Sigmoid colon (tissue), 7 donors: ENCODE measurements at places on chromosomes 5 and 9. TPM values are rescaled to one million over a fixed set of nuclear protein-coding genes. Genes with fewer than 3 reads are reported as not detected.

Gene PDGFRB
- total RNA-seq, result 59.6 TPM

Gene DCAF12
- 18.6 TPM for total RNA-seq

- DNase-seq, result no peak
These were observed 546.4 kb downstream of the EFNA5 start for GRCh38 chr5:107124376-107124775.

DNA sequence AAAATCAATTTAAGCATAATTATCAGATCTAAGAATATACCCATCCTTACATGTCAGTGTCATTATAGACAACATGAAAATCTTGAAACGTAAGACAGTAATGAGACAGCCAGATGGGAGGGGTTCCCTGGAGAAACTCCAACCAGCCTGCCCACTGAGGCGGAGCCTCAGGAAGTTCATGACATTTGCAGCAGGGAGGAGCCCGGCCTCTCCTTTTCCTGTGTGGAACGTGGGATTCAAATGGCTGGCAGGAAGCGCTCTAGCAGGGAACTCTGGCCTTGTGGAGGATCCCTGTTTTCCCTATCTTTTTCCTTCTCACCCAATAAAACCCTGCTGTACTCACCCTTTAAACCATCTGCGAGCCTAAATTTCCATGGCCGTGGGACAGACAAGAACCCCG, 176.6 kb upstream of the KCNN2 start:
- no peak for DNase-seq

GRCh38 chr5:176870110-176870591, 29.0 kb downstream of the HK3 start:
- no peak for DNase-seq

DNA sequence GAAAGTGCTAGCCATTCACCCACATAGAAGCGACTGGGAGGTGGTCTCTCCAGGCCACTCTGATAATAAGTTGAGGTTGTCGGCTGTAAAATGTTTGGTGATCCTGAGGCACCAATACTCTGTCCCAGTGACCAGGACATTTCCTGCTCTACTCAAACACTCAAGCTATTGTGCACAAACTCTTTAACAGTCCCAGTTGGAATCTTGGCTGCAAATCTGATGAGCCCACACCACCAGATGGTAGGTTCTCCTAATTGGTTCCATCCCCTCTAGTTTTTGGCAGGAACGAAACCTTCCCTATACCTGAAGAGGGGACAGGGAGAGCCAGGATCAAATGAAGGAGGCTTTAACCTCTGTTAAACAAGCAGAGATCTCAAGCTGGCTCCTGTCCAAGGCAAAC, 14.3 kb downstream of the GRIA1 start:
- DNase-seq, result no peak

GRCh38 chr5:40017135-40017534, 592.4 kb upstream of the DAB2 start:
- DNase-seq, result no peak

Gene NEUROG1
- not detected for total RNA-seq

DNA sequence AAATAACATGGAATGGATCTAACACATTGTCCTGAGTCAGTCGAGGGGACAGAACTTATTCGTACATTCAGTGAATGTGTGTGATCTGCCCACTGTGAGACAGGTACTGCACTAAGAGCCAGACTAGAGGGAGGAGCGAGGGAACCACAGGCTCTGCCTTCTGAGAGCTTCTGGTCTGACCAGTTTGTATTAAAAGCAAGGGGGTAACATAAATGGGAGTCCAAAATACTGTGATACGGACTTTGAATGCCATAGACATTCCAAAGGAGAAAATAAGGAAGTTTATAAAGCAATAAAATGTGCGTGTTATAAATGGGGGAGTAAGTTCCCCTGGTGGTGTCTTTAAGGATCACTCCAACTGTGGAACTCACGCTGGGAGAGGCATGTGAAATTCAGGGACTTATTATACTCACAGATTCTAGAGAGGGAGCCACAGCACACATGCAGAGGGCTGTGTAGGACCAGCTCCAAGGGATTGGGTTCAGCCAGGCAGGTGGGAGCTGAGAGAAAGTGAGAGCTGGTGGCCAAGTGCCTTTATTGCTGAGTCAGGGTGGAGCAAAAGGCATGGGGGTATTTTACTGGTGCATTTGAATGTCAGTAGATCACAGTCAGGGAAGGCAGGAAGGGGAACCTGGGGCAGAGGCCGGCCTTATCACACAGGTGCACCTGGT, 186.5 kb upstream of the WWC1 start:
- no peak for DNase-seq

Gene SPINK6
- total RNA-seq, result not detected

GRCh38 chr5:32794086-32794485, 83.0 kb downstream of the NPR3 start:
- no peak for DNase-seq

Gene ABO
- total RNA-seq, result 0.36 TPM

Gene ADGRD2
- not detected for total RNA-seq

DNA sequence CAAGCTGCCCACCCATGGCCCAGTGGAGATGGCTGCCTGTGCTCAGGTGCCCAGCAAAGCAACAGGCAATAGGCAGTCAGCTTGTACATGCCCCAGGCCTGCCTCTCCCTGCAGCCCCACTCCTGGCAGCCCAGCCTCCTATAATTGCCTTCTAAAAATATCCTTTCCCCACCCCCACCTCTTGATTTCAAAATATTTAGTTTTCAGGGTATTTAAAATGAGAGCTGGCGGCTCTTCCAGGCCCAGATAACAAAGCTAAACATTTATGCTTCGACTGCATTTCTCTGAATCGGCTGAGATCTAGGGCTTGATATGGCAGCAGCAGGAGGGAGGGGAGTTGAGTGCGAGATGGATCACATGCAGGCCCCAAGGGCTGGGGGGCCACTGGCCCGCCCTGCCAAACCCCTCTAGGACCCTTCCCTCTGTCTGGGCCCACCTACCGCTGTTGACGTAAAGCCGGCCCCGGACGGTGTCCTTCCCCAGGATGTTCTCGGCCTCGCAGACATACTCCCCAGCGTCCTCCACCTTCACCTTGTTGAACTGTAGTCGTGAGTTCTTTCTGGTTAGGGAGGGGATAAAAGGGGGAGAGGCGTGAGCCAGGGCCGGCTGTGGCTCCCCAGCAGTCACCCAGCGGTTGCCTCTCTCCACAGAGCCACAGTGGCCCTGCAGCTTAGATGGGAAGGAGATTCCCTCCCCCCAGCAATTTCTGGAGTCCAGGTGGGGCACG, 85.0 kb downstream of the PSD2 start:
- no peak for DNase-seq
